ENCODE measurements at places on chromosomes 11 and 22.

DNA sequence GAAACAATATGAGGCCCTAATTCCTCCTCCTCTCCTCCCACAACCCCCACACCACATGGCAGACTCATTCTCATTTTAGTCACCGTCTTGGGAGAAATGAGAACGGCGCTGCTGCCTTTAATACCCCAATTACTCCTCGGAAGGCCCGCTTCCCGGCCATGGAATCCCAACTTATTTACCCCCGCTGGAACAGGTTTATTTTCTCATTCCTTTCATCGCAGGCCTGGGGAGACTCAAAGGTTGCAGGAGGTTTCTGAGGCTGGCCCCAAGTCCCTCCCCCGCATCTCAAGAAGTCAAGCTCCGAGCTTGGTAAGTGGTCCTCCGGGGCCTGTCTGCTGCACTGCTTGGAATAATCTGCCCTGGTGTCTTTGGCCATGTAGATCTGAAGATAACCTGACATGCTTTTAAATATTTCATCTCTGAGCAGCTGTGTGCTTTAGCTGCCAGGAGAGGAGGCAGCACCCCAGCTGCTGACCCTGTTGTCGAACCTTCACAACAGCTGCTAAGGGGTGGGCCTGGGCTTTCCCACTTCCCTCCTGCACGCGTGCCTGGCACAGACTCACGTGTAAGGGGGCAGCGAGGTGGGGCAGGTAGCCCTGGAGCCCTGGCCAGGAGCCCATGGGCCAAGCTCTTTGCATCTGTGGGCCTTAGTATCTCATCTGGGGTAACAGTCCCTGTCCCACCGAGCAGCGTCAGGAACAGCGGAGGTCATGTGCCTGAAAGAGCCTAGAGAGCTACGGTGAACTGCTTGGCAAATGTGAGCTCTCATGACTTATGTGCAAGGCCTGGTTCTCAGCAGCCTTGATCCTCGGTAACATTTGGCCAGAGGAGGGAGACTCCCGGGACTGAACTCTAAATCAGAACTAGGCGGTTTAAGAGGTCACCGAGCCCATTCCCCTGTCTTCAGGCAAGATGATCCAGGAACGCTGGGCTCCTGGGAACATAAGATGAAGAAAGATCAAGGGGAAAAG, 164.6 kb downstream of the ST3GAL4 start:
- DNase-seq = no peak

GRCh38 chr22:48407256-48407955, 1420.3 kb downstream of the BRD1 start:
- no peak for DNase-seq

GRCh38 chr11:87616511-87616910, 558.7 kb downstream of the RAB38 start:
- no peak for DNase-seq

DNA sequence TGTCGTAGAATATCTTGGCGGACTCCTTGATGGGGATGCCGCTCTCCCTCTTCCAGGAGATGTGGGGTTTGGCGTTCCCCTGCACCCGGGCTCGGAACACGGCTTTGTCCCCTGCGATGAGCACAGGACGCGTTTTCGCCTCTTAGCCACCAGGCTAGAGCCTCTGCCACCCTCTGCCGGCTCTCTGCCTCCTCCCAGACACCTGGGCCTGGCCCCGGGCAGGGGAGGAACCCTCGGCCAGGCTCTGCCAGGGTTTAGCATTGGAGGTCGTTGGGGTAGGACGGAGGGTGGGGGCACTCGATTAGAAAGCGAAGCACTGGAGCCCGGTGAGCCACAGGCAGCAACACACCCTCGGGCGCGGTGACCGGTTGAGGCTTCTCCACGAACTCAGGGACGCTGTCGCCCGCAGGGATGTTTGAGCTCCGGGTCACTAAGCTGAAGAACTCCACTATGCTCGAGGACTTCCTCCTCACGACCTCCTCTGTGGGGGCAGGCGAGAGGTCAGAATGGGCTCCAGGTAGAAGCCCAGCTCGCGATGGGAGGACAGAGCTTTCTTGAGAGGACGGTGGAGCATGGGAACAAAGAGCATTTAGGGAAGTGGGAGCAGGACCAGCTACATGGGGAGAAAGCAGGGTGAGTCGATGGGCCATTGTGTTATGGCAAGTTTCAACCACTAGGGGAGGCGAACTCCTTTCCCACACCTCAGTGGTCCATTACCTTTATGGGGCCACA, 4.3 kb downstream of the IGSF22 start:
- DNase-seq = peak; percentile 57

DNA sequence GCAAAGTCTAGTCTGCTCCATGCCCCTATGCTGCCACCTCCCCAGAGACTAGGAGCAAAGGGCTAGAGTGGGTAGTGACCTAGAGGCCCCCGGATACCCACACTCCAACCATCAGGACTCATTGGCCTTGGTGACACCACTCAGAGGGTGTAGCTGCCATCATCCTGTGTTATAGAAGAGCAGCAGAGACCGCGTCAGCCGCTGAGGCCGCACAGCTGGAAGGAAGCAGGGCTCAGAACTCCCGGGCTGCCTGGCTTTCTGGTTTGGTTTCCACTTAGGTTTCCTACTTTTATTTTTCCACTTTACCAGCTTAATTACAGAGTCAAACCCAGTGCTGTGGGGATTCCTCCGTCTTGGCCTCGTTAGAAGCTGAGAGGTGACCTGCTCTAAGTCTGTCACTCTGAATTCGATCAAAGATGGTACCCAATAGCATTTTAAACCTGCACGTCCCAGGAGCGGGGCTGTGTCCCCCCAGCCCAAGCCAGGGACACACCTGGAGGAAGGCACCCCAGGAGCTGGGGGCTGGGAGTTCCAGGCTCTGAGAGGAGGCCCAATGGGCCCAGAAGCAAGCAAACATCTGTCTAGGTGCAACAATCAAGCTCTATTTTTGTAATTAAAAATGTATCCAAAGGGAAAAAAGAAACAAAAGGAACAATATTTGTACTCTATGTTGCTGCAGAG, 2.1 kb upstream of the CDKN1C start:
- no peak for DNase-seq

DNA sequence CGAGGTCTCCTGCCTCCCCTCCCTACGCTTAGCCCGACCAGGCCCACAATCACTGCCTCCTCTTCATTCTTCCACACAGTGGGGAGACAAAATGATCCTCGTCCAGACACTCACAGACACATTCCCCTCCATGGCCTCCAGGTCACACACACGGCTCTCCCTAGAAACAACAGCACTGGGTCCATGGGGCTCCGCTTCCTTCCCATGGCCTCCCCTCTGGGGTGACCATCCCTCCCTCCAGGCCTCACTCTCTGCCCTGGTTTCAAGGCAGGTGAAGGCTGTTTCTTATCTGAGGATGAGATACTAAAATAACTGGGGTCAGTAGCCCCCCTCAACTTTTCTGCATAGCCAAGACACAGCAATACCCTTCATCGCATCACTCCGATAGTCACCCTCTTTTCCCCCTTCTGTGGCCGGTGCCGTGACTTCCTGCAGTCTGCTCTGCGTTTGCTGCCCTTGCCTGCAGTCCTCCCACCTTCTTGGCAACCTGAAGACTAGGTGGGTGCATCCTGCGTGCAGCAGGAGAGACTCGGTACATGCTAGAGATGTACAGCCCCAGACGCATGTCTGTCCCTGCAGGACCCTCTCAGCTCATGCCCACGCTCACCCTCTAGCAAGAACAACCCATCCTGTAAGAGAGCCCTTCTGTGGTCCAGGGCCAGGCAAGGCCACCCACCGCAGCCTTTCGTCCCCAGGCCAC, 55.8 kb downstream of the CD6 start:
- DNase-seq = peak; percentile 42

DNA sequence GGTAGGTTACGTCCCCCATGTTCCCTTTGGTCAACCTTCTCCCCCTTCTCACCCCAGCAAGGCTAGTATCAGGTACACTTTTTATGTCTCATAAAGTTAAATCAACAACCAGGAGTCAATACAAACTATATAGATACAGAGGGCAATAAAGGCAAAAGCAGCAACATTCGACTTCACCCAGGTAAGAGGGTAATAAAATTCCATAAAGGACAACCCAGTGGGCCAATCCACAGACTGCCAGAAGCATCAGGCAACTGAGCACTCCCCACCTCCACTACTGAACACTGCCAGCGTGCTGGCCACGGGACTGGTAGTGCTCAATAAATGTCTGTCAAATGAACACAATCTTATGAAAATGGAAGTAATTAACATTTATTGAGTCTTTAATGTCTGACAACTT, 5.1 kb upstream of the MS4A18 start:
- no peak for DNase-seq

GRCh38 chr11:129836979-129837378, 21.3 kb downstream of the TMEM45B start:
- no peak for DNase-seq

GRCh38 chr11:518463-519202, 11.6 kb upstream of the RNH1 start:
- DNase-seq = peak; percentile 92

GRCh38 chr11:33936725-33937604, 45.1 kb upstream of the LMO2 start:
- no peak for DNase-seq

DNA sequence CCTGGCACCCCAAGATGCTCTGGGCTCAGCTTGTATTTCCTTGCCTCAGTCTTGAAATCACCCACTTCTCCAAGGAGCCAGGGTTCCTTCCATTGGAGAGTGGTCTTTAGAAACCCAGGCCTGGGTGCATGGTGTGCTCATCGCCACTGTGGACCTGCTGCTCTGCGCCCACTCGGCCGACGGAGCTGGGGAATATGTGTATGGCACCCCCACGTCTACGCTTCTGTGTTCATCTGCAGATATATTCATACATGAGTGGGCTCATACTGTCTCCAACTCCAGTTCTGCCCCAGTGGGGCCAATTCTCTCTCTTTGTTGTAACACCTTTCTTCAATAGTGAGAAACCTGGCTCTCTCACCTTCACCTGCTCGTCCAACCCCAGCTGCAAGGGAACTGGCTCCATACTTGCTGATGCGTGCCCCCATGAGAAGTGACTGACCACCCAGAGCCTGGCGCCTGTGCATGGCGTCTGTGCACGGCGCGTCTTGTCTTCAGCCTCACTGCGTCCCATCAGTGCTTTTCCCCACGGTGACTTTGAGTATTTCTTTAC, 39.8 kb downstream of the KCNQ1 start:
- DNase-seq = no peak

DNA sequence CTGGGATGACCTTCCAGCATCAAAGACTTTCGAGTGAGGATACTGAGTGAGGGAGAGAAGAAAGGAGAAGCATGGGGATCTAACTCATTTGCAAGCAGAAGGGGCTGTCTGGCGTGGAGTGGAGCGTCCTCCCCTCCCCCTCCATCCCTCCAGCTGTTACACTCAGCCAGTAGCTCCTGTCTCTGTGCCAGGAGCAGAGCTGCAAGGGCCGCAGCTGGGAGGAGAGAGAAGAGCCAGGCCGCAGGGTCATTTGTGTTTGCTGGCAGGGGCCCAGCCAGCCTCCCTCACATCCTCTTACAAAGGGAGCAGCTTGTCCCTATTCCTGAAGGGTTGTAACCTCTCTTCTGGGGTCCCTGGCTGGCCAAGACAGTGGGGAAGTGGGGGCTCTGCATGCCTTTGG, 57.9 kb downstream of the NECTIN1 start:
- no peak for DNase-seq

- no peak for DNase-seq
Observed at GRCh38 chr11:69465236-69466000, 16.0 kb upstream of the LINC01488 start.

DNA sequence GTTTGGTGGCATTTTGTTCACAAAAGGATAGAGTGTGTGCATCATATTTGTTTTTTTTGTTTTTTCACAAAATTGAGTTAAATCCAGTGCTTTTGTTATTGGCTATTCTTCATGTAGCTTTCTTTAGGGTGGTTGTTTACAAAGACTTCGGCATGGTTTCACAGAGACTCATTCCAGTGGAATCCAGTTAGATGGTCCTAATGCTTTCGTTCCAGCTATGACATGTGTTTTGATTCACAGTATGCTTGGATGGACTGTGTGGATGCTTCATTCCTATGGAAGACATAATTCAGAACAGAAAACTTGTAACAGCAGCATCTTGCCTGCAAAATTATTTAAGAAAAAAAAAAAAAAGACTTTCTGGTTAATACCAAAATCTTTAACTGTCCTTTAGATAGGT, 97.9 kb downstream of the PDHX start:
- no peak for DNase-seq

GRCh38 chr11:43504316-43504950, 145.7 kb downstream of the TTC17 start:
- peak; percentile 8 for DNase-seq

- DNase-seq = no peak
Observed at GRCh38 chr22:17035246-17035645, 27.2 kb upstream of the GAB4 start.

GRCh38 chr22:37551981-37552380, 8.3 kb upstream of the CDC42EP1 start:
- DNase-seq = no peak

DNA sequence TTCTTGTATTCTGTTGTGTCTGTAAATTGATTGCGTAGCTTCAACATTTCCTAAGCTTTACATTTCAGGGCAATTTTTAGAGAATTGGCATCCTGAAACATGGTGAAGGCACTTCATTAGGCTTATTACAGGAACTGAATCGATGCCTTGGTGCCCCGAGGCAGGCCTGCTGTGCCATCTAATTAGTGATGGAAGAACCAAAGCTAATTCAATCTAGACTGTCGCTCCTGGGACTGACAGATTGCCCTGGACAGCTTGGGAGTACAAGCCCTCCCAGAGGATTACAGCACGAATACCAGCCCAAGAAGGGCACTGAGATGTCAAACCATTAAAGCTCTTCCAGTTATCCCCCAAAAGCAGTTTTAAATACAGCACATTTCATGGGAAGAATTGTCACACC, 243.2 kb upstream of the ZC3H12C start:
- no peak for DNase-seq

DNA sequence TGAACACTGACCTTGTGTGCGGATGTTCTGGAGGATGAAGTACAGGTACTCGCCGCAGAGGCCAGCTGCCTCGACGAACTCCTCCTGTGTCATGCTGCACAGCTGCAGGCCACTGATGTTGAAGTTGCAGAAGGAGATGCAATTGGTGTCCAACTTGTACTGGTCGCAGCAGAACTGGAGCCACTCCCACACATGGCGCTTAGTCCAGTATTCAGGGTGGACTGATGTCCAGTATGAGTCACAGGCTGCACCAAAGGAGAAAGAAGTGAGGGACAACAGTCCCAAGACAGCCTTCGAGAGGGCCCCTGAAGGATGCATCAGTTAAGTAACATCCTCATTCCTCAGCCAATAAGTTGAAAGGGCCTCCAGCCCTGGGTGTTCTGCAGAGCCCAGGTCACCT, 20.1 kb downstream of the ELF5 start:
- no peak for DNase-seq

GRCh38 chr11:115627666-115628460, 123.6 kb upstream of the CADM1 start:
- DNase-seq = no peak

DNA sequence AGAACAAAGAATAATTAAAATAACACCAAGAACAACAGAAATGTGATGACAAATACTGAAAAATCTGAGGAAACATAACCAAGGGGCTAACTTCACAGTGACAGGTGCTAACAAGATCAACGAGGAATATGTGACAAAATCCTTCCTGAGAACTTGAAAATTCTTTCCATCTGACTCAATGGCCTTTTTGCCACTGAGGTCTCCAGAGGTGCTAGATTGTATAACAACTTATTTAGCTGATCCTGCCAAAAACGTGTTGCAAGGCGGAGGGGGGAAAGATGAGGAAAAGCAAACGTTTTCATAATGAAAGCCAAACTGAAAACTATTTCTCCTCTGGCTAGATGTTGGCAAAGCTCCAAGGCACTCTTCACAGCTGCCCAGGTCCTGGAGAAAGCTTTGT, 364.5 kb downstream of the NTM start:
- DNase-seq = no peak
